ENCODE measurements at places on chromosomes 5 and 9.

DNA sequence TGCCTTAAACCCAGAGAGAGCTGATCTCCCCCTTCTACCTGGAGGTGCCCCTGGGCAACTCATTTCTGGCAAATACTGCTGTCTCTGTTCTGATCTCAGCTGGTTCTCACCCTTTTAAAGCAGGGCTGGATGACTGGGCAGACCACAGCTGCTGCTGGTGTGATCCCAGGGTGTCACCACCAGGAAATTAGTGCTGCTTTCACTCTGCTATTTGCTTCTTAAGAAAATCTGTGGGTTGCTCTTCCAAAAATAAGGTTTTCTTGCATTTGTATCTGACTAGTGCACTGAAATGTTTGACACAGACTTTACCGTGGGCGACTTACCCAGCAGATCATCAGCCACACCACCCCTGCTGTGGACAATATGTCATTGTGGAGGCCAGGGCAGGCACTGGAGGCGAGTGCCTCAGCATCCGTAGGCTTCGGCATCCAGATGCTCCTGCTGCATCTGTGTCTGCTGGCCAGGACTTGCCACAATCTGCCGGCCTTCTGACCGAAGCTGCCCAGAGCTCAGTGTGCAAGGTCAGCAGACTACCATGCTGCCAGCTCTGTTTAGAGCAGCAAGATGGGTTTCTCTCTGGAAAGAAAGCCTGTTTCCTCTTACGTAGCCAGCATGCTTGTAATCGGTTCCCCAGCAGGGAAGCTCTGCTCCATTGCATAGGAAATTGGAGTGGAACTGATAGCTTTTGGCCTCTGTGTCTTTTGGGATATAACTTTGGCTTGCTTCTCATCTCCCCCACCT, 13.6 kb downstream of the ARHGAP26 start:
- peak; percentile 31 for DNase-seq

- DNase-seq = no peak
Observed at GRCh38 chr5:91329283-91329682, 53.8 kb downstream of the ARRDC3 start.

DNA sequence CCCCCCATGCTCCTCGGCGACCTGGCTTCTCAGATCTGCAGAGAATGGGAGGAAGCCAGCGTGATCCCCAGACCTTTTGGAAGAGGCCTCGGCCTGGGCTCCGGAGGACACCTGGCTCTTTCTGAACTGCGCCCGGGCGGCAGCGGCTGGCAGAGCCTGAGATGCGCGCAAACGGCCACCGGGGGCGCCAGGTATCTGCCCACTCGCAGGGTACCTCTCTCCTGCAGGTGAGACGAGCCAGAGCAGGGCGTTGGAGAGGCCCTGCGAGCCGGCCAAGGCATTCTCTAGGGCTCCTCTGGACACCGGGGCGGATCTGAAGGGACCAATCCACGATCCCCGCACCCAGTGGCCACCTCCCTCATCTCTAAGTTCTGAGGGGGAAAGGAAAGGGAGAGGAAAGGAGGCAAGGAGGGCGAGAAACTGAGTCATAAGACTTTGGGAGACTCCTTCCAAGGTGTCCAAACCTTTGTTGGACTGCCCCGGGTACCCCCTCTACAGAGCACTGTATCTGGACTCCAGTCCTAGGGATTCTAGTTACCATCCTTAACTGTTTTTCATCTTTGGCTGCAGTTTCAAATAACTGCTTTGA, 55.0 kb upstream of the SLC46A2 start:
- no peak for DNase-seq

DNA sequence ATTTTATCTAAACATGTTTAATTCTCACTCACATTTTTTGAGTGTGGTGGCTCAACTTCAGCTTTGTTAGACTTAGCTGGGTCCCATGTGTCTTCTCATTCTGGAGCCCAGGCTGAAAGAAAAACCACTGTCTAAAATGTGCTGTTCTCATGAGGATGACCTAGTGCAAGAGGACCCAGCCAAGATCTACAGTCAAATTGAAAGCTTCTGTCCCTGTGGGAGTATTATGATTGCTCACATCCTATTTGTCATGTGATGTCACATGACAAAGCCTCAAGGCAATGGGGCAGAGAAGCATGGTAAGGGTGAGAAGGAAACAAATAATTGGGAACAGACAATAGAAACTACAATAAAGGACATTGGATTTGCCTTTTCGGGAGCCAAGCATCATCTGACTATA, 113.4 kb upstream of the ASTN2 start:
- no peak for DNase-seq

DNA sequence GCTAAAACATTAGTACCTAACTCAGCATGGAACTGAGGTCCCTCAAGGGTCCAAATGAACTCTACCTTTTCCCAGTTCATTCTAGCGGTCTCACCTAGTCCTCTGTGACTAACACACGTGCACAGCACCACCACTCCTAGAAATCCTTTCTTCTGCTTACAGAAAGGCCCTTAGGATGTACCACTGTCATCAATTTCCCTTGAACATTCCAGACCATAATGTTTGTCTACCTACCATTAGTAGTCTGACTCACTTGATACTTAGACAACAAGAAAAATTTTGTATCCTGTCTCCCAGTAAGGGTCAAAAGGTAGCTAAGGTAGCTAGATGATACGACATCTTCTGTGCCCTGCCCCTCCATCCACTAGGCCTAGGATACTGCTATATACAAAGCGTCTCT, 166.6 kb downstream of the TSSK1B start:
- DNase-seq = no peak

GRCh38 chr5:113223831-113224604, 210.8 kb downstream of the TSSK1B start:
- no peak for DNase-seq

DNA sequence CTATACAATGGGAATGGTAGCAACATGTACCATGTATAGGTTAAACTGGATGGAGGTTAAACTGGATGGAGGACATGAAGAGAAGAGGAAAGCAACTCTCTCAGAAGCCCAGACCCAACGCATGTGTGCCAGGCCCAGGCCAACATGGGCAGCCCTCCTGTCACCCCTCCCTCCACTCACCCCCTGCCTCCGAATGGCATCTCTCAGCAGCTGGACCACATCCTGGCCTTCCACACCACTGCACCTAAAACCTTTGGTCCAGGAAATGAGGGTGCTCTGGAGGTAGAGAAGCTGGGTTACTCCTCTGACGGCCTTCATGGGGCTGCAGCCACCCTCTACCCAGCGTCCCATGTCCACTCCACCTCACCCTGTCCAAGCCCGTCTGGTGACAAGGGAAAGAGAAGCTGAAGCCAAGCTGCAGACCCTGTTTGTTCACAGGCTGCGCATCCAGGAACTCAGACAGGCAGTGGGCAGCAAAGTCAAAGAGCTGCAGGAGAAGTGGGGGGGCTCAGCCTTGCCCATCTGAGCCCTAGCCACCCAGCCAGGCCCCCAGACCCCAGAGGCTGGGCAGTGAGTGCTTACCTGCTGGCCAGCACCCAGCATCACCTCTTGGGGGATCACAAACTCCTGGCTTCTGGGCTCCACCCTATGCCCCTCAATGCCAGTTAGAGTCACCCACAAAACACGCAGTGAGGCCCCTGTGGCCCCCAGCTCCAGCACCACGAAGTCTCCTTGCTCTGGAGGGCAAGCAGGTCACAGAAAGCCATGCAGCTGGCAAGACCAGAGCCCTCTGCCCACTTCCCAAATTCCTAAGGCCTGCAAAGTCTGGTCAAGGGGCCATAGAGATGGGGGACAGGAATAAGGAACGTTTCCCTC, 8.5 kb downstream of the HK3 start:
- DNase-seq = no peak

- DNase-seq = no peak
Observed at GRCh38 chr5:88967633-88968585, 84.9 kb upstream of the MEF2C start.

GRCh38 chr9:84270847-84271530, 69.6 kb downstream of the SLC28A3 start:
- DNase-seq = no peak

DNA sequence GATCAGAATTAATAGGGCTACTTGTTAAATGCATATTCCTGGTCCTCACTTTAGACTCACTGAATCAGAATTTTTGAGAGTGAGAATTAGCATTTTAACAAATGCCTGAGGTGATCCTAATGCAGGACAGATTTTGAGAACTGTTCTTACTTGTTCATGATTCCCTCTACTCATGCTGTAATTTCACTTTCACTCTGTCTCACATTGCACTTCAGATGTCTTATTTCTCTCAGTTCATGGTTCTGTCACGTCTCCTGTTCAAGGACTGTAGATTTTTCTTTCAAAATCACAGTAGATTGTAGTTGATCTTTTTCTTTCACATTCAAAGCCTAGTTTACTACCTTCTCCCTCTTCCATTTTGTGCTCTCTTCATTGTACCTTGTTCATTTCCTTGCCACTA, 54.3 kb downstream of the ADGRV1 start:
- DNase-seq = no peak

GRCh38 chr9:110942522-110942921, 95.7 kb downstream of the LPAR1 start:
- no peak for DNase-seq

DNA sequence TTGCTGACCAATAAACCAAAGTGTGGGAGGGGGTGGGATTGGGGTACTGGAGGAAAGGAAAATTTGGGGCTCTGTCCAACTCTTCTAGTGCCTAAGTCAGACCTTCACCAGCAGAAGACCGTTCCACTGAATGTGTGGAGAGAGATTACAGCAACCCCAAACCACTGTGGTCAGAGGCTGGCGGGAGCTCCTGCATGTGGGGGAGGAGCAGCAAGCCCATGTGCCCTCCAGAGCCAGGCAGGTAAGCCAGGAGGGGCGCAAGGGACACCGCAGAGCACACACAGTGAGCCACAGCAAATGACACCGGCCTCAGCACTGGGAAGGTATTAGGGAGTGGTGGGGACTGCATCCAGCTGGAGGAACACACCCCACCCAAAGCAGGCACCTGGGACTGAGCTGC, 62.9 kb downstream of the SMIM23 start:
- no peak for DNase-seq

DNA sequence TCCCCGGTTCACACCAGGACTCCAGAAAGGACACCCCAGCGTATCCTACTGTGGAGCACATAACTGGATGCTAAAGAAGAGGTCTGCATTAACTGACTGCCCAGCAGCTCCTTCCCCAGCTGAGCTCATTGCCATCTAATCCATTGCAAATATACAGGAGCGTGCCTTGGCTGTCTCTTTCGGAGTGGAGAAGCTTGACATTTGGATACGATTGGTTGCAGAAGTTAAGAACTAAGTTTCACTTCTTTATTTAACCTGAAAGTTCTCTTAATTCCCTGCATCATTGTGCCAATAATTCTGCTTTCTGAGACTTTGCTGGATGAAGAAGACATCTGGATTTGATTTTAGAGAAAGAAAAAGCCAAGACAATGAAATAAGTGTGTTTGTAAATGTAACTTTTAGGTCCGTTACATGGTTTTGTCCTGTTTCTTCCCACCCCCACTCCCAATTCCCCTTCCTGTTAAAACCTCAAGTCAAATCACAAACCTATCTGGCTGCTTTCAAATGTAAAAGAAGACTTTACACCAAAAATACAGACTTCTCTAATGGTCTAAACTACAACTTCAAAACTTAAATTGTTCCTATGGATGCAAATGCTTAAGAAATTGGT, 33.9 kb downstream of the TAS2R1 start:
- DNase-seq = no peak

GRCh38 chr5:2879701-2880100, 128.2 kb upstream of the IRX2 start:
- no peak for DNase-seq

DNA sequence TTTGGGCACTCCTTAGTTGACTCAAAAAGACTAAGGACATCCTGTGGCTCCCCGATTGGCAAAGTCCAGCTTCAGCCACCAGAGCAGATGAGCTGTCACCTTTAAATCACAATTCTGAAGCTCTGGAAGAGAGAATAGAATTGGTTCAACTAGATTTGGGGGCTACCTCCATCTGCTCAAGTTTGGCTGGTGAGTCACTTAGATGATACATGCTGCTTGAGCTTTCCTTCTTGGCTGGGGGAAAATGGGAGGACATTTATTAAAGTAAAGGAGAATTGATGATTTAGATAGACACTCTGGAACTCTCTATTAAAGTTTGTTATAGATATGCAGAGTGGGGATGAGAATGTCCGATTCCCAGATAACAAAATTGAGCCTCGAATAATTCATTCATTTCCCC, 30.0 kb upstream of the GRIA1 start:
- no peak for DNase-seq

GRCh38 chr5:39301406-39301805, 62.9 kb downstream of the C9 start:
- no peak for DNase-seq

DNA sequence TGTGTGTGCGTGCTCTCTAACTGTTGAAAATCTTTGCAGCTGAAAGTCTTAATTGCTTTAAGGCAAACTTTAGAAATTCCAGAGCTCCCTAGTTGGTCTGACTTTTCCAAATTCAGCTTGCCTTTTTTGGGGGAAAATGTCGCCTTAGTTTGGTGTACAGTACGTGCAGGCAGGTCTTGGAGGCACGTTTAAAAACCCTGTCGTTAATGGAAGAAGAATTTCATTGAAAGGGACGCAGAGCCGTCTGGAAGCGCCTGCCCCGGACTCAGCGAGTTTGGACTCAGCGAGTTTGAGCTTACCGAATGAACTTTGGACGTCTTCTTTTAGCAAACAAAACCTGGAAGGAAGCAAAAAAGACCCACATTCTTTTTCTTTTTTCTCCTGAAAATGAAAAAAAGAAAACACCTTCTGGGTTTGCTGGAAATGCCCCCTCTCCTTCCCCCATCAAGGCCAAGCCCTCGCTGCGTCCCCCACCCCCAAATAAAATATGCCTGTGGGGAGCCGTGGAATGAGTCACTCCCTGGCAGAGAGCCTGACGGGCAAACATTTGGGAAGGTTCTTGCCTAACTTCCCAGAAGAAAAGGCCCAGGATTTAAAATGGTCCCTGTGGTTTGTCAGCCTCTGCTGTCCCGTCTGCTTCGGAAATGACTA, 1.5 kb downstream of the NEK6 start:
- DNase-seq = no peak

GRCh38 chr9:121999556-121999955, 93.6 kb downstream of the TTLL11 start:
- DNase-seq = no peak

DNA sequence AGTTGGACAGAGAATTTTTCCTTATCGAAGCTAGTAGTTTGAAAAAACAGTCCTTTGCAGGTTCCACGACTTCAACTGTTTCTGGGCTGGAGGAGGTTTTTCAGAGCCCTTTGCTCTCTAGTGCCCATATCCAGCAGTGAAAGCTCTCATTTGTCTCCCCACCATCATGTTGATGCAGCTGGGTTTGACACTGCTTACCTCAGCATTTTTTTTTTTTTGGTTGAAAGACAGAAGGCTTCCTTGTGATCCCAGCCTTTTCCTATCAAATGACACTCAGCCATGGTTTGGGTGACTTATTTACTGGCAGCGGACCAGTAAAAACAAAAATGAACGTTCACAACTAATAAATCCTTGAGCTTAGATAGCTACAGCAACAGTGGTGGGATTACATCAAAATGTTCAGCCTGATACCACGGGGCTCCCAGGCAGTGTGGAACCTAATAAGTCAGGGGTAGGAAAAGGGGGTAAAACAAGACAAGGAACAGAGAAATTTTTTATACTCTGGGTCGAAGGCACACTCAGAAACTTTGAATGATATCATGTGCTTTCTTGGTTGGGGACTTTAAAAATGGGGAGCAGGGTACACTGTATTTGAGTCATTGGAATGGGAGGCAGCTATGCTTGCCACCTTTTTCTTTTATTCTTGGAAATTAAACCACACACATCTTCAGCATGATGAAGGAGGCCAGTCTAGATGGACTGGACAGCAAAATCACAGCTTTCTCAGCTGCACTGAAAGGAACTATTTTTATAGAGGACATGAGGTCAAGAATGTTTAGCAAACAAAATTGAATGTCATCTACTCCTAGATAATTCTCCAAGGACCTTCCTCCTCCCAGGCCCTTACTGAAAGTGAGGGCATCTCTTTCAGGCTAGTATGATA, 308.9 kb upstream of the MPDZ start:
- no peak for DNase-seq

All from thymus (tissue), 14 donors.